ENCODE measurements at places on chromosomes 2 and 18.

DNA sequence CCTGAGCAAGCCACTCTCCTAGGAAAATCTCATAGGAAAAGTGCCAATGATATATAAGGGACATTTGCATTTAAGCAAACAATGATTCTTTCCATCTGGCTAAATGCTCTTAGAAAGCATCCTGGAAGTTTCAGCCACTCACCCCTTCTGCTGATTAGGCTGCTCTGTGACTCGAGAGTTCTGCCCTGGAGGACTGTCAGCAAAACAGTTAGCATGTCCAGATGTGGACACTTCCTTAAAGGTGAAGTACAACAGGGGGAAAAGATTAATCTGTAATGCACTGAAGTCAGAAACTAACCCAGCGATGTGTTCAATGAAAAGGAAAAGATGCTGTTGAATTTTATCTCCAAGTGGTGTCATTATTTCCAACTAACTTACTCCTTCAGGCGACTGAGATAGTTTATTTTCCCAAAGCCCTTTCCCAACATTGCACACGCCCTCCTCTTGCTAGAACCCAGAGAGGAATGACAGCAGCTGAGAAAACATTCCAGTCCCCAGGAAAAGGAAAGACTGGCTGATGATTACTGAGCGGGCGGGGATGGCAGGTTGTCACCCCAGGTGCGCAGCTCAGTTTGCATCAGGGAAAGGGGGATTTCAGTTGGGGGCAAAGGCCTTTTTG lies 214.0 kb downstream of the SS18 start:
- no peak for DNase-seq

- no peak for DNase-seq
Observed at GRCh38 chr18:66209656-66210055, 394.2 kb downstream of the CDH19 start.

- no peak for DNase-seq
Observed at GRCh38 chr18:54269893-54270844, 852 bp downstream of the POLI start.

DNA sequence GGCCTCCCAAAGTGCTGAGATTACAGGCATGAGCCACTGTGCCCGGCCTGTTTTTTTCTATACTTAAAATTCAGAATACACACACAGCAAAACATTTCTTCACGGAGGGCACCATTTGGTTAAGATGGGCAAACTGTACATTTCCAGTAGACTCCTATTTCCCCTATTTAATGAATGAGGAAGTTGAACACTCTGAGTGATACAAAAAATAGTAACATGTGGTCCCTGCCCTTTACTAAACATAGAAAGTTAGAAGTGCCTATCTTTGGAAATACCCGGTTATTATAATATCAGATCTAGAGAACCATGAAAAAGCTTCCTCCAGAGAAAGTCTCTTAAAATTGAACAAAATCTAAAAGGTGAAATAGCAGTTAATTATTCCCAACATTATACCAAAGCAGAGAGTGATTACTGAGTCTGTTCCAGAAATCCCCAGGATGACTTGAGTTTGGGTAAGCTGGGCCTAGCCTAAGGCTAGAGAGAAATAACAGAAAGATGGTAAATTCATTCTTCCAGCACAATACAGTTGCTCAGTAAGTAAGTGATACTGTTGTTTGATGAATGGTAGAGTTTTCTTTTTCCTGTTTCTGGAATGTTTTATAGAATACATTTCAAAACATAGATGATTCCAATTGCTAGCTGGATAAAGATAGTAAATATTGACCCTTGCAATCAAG lies 23.3 kb upstream of the RMC1 start:
- DNase-seq, result no peak
